ENCODE measurements at places on chromosomes 12 and 14. TPM values are rescaled to one million over a fixed set of nuclear protein-coding genes. Genes with fewer than 3 reads are reported as not detected.

DNA sequence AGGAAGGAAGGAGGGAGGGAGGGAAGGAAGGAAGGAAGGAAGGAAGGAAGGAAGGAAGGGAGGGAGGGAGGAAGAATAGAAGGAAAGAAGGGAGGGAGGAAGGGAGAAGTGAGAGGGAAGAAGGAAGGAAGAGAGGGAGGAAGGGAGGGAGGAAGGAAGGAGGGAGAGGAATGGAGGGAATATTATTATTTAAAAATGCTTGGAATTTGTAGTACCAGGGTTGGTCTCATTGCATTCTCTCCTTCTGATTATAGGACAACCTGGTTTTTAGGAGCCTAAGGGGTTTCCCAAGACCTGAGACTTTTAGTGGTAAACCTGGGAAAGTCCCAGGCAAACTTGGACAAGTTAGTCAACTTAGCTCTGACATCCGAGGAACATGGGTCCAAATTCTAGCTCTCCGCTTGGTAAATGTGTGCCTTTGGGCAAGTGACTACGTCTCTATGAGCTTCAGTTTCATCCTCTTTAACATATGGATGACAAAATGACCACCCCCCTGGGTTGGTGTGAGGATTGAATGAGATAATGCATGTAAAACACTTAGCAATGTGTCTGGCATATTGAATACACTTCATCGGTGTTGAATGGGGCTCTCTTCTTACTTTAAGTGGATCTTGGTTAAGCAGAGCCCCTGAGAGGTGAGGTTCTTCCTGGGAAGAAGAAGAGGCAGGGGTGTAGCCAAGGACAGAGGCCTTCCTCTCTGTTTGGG, 690.7 kb upstream of the TBX3 start:
- no peak for DNase-seq

- DNase-seq: peak; percentile 37
These were observed 977 bp downstream of the HEATR5A start for GRCh38 chr14:31419179-31419966.

DNA sequence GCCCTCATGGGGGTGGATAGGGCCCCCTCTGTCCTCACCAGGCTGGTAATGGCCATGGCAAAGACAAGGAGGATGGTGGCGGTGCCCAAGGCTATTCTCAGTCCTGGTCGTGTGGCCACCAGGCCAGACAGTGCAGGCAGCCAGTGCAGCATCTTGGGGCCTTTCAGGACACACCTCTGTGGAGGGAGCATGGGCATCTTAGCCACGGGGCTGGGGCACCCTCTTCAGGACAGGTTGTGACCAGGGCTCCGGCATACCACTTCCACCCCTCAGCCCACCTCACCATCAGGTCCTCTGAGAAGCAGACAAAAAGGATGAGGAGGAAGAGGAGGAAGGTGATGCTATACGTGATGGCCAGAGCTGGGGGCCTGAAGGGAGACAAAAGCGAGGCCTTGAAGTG, 10.8 kb downstream of the ADCY4 start:
- DNase-seq: no peak

DNA sequence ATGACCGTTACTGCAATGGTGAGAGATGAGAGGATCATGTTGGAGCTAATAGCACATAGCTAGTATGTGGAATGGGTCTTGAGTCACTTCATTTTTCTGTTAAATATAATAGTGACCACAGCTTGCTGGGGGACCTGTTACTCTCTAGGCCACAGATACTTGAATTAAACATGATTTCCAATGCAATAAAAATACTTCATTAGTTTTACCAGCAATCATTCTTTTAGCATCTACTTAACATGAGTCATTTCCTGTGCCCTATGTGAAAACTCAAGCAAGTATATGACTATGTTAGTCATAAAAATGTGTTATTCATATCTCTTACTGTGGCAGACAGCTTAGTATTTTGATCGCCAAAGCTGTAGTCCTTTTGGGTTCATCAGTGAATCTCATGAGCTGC, 798.8 kb downstream of the SLC16A7 start:
- DNase-seq: no peak

The HECTD4 gene
- total RNA-seq: 9.8 TPM

The TAS2R20 gene
- total RNA-seq: not detected

The NUP107 gene
- total RNA-seq: 93.5 TPM

The GAS2L3 gene
- 32.9 TPM for total RNA-seq

The PLCZ1 gene
- not detected for total RNA-seq

The ADAMTS20 gene
- total RNA-seq: not detected

All from SJSA1 (cell line).